Muscle of back (tissue), 13 donors: ENCODE measurements at places on chromosomes 7 and 10. TPM values are rescaled to one million over a fixed set of nuclear protein-coding genes. Genes with fewer than 3 reads are reported as not detected.

The MYO1G gene
- polyA plus RNA-seq = 6.6 TPM

The HMX3 gene
- not detected for polyA plus RNA-seq

The UNCX gene
- not detected for polyA plus RNA-seq

The SLC18A2 gene
- 0.53 TPM for polyA plus RNA-seq

DNA sequence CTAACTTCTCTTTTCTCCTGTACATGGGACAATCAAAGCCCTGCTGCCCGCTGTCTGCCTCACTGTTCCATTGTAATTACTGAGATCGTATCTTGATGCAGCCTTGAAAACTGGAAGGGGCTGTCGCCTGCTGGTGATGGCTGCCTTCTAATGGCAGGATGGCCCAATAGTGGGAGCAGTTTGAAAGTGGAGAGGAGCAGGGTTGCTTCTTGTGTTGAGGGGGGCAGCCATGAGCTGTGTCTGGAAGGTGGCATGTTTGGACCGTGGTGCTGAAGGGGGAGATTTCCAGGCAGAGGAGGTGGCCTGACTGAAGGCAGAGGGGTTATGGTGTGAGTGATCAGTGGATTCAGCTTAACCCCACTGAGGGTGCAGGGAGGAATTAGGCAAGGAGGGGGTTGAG lies 8.1 kb downstream of the WDFY4 start:
- no peak for DNase-seq

- DNase-seq = no peak
These were observed 1.3 kb downstream of the HOXA9 start for GRCh38 chr7:27164045-27164366.

GRCh38 chr7:7819442-7820247 lies 101.2 kb upstream of the RPA3 start:
- DNase-seq = no peak

DNA sequence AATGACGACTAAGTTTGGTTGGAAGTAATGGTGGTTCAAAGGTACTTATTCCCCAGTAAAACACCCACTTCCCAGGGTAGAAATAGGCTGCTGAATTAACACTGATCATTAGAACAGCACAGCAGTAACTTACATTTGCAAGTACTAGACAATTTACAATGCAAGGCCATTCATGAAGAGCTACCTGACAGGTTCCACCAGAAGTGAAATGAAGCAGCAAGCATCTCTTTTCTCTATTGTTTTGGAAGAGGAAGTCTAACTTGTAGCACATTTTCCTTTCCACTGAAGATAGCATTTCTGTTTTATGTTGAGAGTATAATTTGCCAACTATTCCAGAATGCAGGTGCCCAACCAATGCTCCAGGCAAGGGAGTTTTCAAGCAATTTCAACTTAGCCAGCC lies 145.9 kb downstream of the CREB5 start:
- DNase-seq = no peak

GRCh38 chr7:100566018-100566531 lies 7.6 kb downstream of the SAP25 start:
- no peak for DNase-seq

DNA sequence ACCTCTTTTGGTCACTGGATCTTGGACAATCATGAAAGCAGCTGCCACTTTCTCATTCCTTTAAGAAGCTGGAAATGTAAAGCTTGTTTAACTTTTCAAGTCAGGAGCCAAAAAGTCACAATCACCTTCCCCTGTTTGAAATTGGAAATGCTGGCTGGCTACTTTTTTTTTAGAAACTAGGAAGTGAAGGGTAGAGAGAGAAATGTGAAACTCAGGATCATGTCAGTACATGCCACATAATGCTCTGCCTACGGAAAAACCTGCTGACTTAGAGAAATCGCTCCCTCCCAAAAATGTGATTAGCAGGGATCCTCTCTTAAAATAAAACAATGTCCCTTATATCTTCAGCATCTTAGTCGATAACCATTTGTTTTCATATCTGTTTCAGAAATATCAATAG lies 188.4 kb upstream of the C7orf33 start:
- no peak for DNase-seq
